ENCODE measurements at places on chromosomes 11 and 22.

DNA sequence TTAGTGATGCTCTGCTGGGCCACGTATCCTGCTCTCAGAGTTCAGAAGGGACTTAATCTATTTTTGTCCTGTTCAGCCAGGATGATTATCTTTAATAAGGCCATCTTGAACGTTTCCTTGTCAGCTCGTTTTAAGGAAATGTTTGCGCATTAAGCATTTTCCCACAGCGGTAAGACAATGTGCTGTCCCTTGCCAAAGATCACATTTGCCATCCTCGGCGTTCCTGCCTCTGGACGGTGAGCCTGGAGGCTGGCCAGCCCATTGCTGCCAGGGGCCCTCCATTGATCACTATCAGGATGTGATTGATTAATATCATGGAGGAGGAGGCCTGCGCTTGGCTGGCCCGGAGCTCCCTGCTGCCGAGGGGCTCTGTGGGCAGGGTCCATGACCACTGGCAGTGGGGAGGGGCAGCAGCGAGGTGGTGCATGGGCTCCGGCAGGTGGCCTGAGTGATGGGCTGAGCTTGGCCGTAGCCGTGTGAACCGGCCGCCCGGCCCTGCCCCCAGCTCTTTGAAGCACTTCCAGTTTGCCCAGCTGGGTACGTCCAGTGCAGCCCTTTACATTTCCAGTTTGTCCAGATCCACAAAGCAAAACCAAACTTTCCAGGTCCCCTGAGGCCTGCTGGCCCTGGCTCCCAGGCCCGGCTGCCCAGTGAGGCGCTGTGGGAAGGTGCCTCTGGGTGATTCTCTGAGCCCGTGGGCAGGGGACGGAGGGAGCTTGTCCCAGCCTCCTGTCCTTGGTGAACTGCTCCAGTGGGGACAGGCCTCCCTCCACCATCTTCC, 49.5 kb upstream of the SMIM38 start:
- DNase-seq, result no peak

DNA sequence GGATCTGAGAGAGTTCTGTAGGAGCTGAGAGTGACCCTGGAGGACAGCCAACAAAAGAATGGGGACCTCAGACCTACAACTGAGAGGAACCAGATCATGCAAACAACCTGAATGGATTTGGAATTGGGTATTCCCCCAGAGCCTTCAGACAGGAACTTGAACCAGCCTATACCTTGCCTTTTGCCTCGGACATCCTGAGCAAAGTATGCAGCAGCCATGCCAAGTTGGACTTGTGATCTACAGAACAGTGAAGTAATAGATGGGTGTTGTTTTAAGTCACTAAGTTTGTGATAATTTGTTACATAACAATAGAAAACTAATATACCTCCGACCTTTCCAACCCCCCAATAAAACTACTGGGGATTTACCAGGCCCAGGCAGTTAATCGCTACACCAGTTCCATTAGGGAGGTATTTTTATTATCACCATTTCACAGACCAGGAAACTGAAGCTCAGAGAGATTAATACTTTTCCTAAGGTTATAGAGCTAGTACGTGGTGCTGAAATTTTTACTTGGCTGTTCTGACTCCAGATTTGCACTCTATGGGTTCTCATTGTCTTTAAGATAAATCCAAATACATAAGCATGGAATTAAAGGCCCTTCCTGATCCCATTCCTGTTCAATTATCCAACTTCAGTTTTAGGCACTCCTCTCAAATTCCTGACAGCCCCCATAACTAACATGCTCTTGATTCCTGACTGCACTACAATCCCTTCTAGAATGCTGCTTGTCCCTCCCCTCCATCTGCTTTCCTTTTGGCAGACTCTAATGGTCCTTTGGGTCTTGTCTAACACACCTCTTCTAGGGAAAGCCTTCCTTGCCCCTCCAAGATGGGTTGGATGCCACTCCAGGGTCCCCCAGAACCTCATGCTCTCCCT, 1.7 kb upstream of the RASSF10 start:
- no peak for DNase-seq

DNA sequence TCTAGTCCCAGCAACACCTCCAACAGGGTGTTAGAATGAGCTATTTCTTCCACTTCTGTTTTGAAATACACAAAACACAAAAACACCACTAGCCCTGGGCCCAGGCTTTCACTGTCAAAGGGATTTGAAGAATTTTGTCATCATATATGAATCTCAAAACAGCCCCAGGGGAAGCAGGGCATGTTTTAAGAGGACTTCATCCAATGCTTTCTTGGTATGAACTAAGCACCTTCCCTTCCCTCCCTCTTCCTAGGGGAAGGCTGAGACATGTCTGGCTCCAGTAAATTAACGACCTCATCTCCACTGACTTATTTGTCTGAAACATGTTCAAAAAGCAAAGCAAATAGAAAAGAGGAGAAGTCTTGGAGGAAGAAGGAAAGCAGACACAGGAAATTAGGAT, 75.7 kb upstream of the INCENP start:
- no peak for DNase-seq

- DNase-seq, result no peak
Measured at GRCh38 chr11:116696381-116696941, 76.3 kb downstream of the BUD13 start.

DNA sequence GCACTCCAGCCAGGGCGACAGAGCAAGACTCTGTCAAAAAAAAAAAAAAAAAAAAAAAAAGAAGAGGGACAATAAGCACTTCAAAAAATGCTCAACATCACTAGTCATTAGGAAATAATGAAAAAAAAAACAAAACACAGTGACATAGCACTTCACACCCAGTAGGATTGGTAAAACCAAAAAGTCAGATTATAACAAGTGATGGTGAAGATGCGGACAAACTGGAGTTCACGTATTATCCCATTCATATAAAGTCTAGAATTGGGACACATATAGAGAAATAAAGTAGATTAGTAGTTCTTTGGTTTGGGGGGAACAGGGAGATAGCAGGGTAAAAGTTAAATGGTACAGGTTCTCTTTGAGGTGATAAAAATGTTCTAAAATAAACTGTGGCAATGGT, 64.6 kb downstream of the MRTFA start:
- DNase-seq, result no peak

DNA sequence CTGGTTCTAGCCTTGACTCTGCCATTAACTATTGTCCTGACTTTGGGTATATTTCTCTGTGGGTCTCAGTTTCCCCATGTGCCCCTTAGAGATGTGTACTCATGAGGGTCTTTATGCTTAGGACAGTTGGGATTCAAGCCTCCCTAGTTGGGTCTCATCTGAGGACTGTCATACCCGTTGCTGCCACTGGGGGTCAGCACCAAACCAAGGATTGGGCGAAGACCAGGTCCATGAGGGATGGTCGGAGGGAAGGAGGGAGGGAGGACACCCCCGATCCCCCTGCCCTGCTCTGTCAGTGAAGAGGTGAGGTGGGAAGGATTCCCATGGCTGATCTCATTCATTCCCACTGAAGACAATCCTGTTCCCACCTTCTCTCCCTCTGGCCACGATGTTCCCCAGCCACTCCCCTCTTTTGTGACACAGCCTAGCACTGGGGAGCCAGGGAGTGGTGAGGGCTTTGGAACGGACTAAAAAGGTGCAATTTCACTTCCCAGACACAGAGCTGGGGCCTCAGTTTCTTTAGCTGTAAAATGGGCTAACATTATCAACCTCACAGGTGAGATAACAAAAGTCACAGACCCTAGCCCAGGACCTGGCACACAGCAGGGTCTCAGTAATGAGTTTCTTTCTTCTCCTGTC, 12.4 kb upstream of the KLHL35 start:
- DNase-seq, result peak; percentile 80

All from activated CD4-positive, CD25-positive, alpha-beta regulatory T cell treated with anti-CD3 and anti-CD28 coated beads, Interleukin-2, amount 50 U/mL, for 72 hours (primary cell).